ENCODE measurements at places on chromosomes 4 and X. TPM values are rescaled to one million over a fixed set of nuclear protein-coding genes. Genes with fewer than 3 reads are reported as not detected.

- DNase-seq = no peak
- H3K36me3 ChIP-seq = no peaks in the 10 kb centered on the region
- H3K4me3 ChIP-seq = no peak overlapping the region
- H3K27me3 ChIP-seq = no peaks in the 10 kb centered on the region
- H3K4me1 ChIP-seq = no peaks in the 10 kb centered on the region
These were observed 30.4 kb downstream of the PGRMC1 start for GRCh38 chrX:119266364-119266995.

- no peaks in the 10 kb centered on the region for H3K36me3 ChIP-seq
- no peak overlapping the region for H3K4me3 ChIP-seq
- no peaks in the 10 kb centered on the region for H3K27me3 ChIP-seq
- H3K4me1 ChIP-seq = no peaks in the 10 kb centered on the region
- H3K27ac ChIP-seq = no peak overlapping the region
These were observed 123.2 kb downstream of the ELOVL6 start for GRCh38 chr4:110075083-110075738.

DNA sequence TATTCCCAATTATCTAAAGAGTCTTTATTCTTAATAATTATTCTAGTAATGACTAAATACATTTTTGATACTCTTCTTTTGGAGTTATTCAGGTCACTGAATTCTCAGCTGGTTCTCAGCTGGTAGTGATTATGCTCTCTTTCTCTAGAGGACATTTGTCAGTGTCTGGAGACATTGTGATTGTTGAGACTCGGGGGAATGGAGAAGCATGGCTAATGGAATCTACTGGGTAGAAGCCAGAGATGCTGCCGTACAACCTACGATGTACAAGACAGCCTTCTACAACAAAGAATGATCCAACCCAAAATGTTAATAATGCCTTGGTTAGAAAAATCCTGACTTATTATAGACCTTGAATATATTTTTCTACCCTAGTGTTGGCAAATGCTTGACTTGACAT lies 149.2 kb upstream of the ANKRD50 start:
- DNase-seq = no peak
- H3K27ac ChIP-seq = peak overlapping the region; percentile 52
- H3K4me3 ChIP-seq = no peak overlapping the region

DNA sequence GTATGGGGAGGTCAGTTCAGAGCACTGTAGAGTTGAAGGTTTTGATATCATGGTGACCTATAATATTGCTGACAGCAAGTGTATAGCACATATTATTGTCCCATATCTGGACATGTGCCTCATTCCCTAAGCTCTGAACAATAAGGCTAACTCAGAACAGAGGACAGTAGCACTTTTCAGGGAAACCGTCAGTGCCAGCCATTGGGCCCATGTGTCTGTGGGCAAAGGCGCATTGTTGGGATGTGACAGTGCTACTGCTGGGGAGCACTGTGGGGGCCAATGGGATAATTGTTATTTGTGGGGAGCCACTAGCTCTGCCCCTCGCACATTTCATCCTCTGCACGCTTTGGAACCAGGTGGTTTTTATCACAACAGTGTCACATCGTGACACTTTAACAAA lies 136.2 kb downstream of the ELOVL6 start:
- H3K4me3 ChIP-seq = no peak overlapping the region
- DNase-seq = no peak

- no peaks in the 10 kb centered on the region for H3K27me3 ChIP-seq
- no peak overlapping the region for H3K27ac ChIP-seq
- DNase-seq = no peak
- H3K4me1 ChIP-seq = no peaks in the 10 kb centered on the region
- no peak overlapping the region for H3K4me3 ChIP-seq
- no peaks in the 10 kb centered on the region for H3K36me3 ChIP-seq
These were observed 556.9 kb upstream of the SLIT2 start for GRCh38 chr4:19694812-19695211.

DNA sequence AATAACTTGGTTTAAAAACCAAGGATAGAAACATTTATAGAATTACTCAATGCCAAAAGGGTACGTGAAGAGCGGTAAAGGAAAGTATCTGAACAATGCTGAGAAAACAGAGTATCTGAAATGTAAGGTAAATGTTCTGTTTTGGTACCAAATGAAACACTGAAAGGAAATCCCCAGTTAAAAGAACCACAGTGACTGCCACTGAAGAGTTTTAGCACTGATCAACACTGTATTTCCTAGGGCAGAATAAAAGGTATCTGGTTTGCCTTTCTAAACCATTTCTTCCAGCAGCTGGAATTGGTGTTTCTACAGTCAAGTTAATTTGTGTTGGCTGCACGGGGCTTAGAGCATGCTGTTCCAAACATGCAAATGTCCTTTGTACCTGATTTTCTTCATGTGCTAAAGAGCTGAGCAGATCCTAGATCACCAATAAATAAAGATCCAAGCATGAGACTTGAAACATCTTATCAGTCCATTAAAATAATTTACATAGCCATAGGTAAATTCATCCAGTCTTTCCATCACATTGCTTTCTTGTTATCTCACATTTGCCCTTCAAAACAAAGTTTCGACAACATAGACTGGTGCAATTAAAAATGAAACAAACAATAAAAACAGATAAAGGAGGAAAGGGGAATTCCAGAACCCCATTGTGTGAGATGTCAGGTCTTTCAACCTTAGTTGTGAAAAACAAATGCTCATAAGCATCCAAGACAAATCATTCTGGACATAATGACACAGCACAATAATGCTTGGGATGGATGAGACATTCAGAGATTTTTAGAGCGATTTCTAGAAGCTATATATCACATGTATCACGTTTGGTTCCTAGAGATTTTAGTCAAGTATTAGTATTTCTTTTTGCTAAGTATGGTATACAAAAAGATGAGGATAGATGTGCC lies 38.6 kb downstream of the MFAP3L start:
- H3K36me3 ChIP-seq = peaks cover 6% of the 10 kb centered on the region
- DNase-seq = no peak
- no peak overlapping the region for H3K4me3 ChIP-seq
- no peaks in the 10 kb centered on the region for H3K27me3 ChIP-seq
- no peaks in the 10 kb centered on the region for H3K4me1 ChIP-seq
- no peak overlapping the region for H3K27ac ChIP-seq

- peak; percentile 70 for DNase-seq
- H3K27me3 ChIP-seq = no peaks in the 10 kb centered on the region
- no peaks in the 10 kb centered on the region for H3K36me3 ChIP-seq
- H3K4me1 ChIP-seq = no peaks in the 10 kb centered on the region
These were observed 102.5 kb upstream of the MID1 start for GRCh38 chrX:10722851-10723250.

DNA sequence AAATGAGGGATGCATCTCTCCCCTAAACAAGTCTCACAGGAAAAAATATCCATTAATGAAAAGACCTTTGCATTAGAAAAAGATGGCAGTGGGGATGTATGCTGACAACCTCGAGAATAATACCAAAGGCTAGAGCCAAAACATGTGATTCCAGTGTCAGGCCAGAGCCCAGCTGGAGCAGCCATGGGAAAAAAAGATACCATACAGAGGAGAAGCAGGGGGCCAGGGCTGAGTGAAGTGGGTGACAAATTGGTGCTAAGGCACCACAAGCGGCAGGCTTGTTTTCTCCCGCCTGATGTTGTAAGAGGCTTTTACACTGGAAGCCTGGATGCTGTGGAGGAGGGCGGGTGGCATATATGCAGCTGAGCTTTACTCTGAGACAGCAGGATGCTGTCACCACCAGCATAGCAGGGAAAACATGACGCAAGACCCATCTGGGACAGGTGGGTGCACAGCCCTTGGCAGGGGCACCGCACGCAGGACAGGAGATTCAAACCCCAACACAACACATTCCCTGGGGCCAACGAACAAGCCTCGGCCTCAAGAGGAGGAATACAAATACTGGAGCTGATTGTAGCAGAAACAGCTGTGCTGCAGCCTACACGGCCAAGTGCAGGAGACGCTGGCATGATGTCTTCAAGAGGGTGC lies 91.9 kb downstream of the TSPAN5 start:
- no peaks in the 10 kb centered on the region for H3K36me3 ChIP-seq
- no peak overlapping the region for H3K4me3 ChIP-seq

DNA sequence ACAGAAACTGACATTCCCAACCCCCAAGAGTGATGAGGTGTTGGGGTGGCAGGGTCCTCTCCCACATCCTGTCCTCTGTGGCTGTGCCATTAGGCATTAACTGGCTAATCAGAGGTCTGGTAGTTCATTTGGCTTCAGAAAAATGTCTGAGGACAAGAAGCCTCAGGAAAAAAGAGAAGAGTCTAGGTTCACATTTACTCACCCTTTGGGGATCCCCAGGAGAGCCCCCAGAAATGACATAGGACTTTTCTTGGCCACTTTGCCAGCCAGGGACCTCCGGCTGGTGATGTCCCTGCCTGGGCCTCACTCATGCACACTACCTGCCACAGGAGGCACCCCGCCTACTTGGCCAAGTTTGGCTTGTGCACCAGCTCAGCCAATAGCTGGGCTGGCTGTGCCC lies 173.0 kb downstream of the RBM46 start:
- no peak overlapping the region for H3K27ac ChIP-seq
- no peak for DNase-seq
- H3K4me3 ChIP-seq = no peak overlapping the region
- no peaks in the 10 kb centered on the region for H3K36me3 ChIP-seq
- no peaks in the 10 kb centered on the region for H3K27me3 ChIP-seq
- H3K4me1 ChIP-seq = no peaks in the 10 kb centered on the region

DNA sequence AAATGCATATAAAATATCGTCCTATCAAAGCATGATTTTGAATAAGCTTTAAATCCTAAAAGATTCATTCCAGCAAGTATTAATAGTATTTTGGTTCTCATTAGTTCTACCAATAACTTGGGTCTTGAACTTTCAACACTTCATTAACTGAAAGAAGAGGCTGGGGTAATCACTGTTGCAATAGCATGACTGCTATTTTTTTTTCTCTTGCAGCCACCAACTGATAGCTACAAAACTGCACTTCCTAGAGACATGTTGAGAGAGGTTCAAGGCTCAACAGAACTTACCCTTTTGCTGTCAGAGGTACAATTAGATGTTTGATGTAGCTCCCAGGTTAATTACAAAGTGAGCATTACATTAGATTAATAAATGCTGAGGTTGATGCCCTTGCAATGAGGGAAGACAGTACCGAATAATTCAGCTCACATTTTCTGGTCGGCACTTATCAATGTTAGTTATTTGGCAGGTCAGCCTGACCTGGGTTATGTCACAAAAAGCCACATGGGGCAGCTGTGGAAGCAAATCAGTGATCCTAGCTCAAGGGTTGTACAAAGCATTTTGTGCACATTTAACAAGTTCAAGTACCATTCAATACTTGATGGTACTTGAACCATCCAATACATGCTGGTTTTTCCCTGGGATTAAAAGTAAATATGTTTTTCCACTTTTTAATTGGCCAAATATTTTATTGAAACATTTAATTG lies 29.9 kb upstream of the TET2 start:
- no peaks in the 10 kb centered on the region for H3K4me1 ChIP-seq
- DNase-seq = no peak
- H3K27ac ChIP-seq = no peak overlapping the region

GRCh38 chr4:119040261-119040660 lies 95.4 kb upstream of the MYOZ2 start:
- no peak for DNase-seq
- H3K36me3 ChIP-seq = no peaks in the 10 kb centered on the region
- H3K4me3 ChIP-seq = no peak overlapping the region
- peaks cover 19% of the 10 kb centered on the region for H3K4me1 ChIP-seq

DNA sequence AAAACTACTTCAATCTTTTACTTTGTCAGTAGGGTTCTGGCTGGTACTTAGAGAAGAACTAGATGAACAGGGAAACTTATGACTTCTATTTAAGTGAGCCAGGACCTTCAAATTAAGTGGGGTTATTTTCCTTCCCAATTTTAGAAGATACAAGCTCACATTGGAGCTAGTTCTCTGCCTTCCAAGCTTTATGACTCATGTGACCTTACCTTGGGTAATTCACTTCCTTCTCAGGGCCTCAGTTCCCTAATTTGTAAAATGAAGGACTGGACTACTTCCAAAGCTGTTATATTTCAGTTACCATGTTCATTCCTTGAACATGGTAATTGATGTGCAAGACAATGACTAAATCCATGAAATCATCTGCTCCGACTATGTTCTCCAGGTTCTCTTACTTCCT lies 32.0 kb upstream of the DCX start:
- no peak overlapping the region for H3K4me3 ChIP-seq
- no peaks in the 10 kb centered on the region for H3K36me3 ChIP-seq
- H3K27me3 ChIP-seq = no peaks in the 10 kb centered on the region
- DNase-seq = no peak
- H3K4me1 ChIP-seq = no peaks in the 10 kb centered on the region

- no peak overlapping the region for H3K4me3 ChIP-seq
- no peaks in the 10 kb centered on the region for H3K27me3 ChIP-seq
These were observed 176.8 kb upstream of the RPL34 start for GRCh38 chr4:108443585-108443984.

- H3K4me1 ChIP-seq = no peaks in the 10 kb centered on the region
- H3K27me3 ChIP-seq = no peaks in the 10 kb centered on the region
- no peak overlapping the region for H3K27ac ChIP-seq
- H3K4me3 ChIP-seq = no peak overlapping the region
- H3K36me3 ChIP-seq = no peaks in the 10 kb centered on the region
These were observed 823.2 kb downstream of the CCSER1 start for GRCh38 chr4:90950385-90950841.

- H3K27ac ChIP-seq = no peak overlapping the region
- no peak overlapping the region for H3K4me3 ChIP-seq
- DNase-seq = no peak
- H3K27me3 ChIP-seq = no peaks in the 10 kb centered on the region
- no peaks in the 10 kb centered on the region for H3K36me3 ChIP-seq
- H3K4me1 ChIP-seq = no peaks in the 10 kb centered on the region
These were observed 207.3 kb upstream of the PABPC4L start for GRCh38 chr4:134408897-134409296.

- H3K36me3 ChIP-seq = no peaks in the 10 kb centered on the region
- no peaks in the 10 kb centered on the region for H3K4me1 ChIP-seq
- no peak for DNase-seq
- H3K27ac ChIP-seq = no peak overlapping the region
- H3K27me3 ChIP-seq = peaks cover 6% of the 10 kb centered on the region
These were observed 58.1 kb upstream of the TLR3 start for GRCh38 chr4:186010821-186011220.

GRCh38 chrX:45385757-45386156 lies 185.1 kb upstream of the DIPK2B start:
- no peaks in the 10 kb centered on the region for H3K36me3 ChIP-seq
- H3K4me3 ChIP-seq = no peak overlapping the region
- H3K27ac ChIP-seq = no peak overlapping the region
- no peak for DNase-seq
- no peaks in the 10 kb centered on the region for H3K27me3 ChIP-seq

DNA sequence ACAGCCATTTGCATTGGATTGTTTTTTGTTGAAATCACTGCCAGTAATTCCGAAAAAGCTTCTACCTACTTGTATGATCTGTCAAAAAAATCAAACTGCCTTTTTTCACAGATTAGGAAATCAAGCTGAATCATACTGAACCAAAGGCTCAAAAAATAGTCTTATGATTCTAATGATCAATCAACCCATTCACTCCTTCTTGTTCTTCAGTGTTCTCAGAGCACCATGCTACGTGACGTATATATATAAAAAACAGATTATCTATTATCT lies 187.1 kb downstream of the UNC5C start:
- DNase-seq = no peak
- H3K27ac ChIP-seq = no peak overlapping the region
- no peaks in the 10 kb centered on the region for H3K36me3 ChIP-seq
- no peaks in the 10 kb centered on the region for H3K4me1 ChIP-seq
- H3K27me3 ChIP-seq = no peaks in the 10 kb centered on the region

ASB9 gene
- total RNA-seq = 1.4 TPM

MEPE gene
- not detected for total RNA-seq

HAND2 gene
- 0.96 TPM for total RNA-seq

PLAC8 gene
- total RNA-seq = 1.3 TPM

FRG1 gene
- 38.5 TPM for total RNA-seq

PFKFB1 gene
- 0.64 TPM for total RNA-seq

SUPT20HL1 gene
- total RNA-seq = not detected

CWH43 gene
- total RNA-seq = 51.6 TPM

PABPC1L2A gene
- total RNA-seq = not detected

TNIP3 gene
- not detected for total RNA-seq

ARMCX6 gene
- total RNA-seq = 14.1 TPM

SORCS2 gene
- total RNA-seq = 4.6 TPM

SMIM9 gene
- total RNA-seq = not detected

Data from suprapubic skin (tissue), 4 donors.